Activated CD8-positive, alpha-beta memory T cell treated with anti-CD3 and anti-CD28 coated beads, Interleukin-2, amount 50 U/mL, for 4 hours (primary cell): ENCODE measurements at places on chromosomes 7 and 10.

DNA sequence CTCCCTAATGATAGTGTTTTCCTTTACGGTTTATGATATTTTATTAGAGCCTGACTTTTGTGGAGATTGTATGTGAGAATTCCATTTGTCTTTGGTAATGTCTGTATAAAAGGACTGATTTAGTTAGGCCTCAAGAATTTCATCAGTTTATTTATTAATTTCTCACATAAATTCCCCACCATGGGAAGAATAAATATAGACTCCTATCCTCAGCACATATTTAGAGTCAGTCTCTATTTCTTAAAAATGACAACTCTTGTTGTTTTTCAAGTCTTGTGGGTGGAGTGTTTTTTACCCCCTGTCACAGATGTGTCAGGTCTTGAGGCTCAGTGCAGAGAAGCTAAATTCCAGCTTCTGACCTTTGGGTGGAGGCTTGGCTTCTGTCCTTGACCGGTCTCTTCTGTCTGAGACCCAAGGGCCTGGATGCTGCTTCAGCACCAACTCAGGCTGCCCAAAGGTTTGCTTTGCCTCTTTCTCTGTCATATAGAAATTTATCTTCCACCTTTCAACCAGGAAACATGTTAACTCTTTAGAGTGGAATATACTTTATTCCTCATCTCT lies 117.3 kb upstream of the INHBA start:
- DNase-seq: no peak

- no peak for DNase-seq
Measured at GRCh38 chr7:85521108-85521694, 334.3 kb upstream of the SEMA3D start.

- peak; percentile 100 for DNase-seq
Measured at GRCh38 chr10:118754556-118755423, at the start of gene CACUL1. TSS of gene CACUL1 (minus strand) at chr10:118754970. CDS start at chr10:118754762, 208 bp downstream.

DNA sequence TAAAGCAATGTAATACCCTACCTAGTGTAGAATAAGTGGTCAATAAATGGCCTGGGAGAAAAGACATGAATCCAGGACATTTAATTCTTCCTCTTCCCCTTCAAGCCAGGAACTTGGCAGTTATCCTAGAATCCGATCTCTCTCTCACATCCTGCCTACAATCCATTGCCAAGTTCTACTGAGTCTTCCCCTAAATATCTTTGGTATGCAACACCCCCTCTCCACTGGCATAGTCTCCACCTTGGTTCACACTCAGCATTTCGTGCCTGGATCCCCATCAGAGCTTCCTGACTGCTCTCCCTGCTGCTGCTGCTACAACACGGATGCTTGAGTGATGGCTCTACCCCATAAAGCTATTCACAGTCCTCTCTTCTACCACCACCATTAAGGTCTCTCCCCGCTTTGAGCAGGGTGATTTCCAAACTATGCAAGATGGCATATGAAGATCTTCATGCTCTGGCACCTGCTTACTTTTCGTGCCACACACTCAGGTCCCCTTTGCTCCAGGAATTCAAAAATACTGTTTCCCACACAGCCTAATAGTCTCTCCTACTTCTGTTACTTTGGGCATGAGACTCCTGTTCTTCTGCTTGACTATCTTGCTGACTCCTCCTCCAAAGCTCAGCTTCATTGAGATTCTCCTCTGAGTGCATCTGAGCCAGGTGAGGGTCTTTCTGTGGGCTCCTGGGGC lies 4.8 kb downstream of the ANK3 start:
- DNase-seq: no peak

DNA sequence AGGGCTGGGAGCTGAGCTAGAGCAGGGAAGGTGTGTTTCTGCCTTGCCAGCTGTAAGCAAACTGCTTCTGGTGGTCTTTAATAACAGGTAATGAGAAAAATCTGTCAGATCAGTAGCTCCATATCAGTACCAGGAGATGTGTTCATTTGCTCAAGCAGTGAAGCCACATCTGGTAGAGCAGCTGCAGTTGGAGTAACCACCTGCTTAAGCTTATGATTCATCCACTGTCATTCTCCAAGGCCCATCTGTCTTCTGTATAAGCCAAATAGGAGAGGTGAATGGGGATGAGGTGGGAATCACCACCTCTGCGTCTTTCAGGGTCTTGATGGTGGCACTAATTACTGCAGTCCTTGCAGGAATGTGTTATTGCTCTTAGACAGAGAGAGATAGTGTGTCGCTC lies 18.4 kb upstream of the COBL start:
- no peak for DNase-seq

GRCh38 chr10:75426880-75427279 lies 4.5 kb upstream of the LRMDA start:
- no peak for DNase-seq

DNA sequence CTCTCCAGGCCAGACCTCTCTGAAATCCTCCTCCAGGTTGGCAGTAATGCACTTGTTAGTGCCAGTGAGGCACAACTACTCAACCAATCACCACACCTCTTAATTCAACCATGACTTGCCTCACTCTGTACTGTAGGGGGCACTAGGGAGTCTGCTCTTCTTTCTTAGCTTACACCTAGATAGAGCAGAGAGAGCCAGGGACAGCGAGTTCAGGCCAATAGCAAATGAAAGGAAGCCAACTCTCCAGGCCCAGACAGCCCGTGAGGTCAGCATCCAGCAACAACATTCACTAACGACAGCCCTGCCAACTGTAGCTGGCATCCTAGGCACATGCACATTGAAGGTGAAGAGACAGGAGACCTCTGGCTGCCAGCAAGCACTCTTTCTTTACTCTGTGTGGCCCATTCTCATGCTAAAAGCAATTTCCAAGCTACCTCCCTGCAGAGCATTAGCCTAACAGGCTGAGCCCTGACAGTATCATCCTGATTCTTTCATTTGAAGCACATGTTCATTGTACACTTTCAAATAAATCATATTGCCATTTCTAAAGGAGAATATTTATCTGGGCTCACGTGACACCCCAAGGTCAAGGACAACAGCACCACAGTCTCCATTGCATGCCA lies 136.3 kb downstream of the DPY19L1 start:
- no peak for DNase-seq

- no peak for DNase-seq
Measured at GRCh38 chr7:14836571-14837189, 65.9 kb downstream of the DGKB start.

- peak; percentile 24 for DNase-seq
Measured at GRCh38 chr7:92837000-92837749, 802 bp upstream of the CDK6 start.

GRCh38 chr10:27564398-27564797 lies 60.3 kb downstream of the RAB18 start:
- no peak for DNase-seq

DNA sequence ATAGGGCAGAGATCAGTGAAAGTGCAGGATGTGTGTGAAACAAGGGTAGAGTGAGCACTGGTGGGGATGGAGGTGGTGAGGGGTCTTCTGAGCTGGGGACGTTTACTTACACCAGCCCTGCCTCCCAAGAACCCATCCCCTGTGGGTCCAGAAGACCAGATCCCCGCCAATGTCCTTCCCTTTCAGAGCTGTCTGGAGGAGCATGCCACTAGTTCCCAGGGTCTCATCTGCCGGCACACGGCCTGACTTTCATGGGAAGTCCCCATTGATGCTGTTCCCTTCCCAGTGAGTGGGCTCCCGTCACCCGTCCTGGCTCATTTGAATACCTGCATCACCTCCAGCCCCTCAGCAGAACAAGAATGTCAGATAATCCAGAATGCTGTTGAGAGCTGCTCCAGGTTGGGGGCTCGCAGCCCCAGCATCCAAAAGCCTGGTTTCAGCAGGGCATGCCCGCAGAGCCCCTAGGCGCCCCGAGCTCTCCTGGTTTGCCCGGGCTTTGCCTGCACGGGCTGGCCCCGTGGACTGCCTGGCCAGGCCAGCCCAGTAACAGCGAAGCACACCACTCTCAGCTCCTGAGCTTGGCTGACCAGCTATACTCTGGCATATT lies 246.7 kb downstream of the MGMT start:
- no peak for DNase-seq

DNA sequence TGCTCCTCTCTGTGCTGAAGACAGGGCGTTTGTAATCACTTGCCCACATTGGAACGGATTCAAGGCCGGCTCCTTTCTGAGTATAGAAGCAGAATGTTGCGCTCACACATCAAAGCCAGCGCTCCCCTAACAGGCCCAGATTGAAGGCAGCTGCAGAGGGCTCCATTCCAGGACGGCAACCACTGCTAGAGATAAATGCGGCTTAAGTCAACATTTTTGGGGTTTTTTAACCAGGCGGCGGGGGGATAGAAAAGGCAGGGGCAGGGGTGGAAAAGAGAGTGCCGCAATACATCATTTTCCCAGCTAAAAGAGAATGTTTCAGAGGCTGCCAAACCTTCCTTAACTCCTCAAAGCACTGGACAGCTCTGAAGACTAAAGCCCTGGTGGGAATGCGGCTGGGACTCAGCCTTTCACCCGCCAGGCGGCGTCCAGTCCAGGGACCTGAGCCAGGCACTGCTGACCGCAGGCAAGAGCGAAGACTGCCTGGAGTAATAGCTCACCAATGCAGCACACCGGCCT lies 189.6 kb downstream of the TNS3 start:
- DNase-seq: no peak
